ENCODE measurements at places on chromosomes 5 and 9.

GRCh38 chr9:33175649-33176325, 8.7 kb upstream of the B4GALT1 start:
- DNase-seq, result no peak

- DNase-seq, result no peak
Observed at GRCh38 chr9:91053824-91054223, 252.2 kb downstream of the SYK start.

DNA sequence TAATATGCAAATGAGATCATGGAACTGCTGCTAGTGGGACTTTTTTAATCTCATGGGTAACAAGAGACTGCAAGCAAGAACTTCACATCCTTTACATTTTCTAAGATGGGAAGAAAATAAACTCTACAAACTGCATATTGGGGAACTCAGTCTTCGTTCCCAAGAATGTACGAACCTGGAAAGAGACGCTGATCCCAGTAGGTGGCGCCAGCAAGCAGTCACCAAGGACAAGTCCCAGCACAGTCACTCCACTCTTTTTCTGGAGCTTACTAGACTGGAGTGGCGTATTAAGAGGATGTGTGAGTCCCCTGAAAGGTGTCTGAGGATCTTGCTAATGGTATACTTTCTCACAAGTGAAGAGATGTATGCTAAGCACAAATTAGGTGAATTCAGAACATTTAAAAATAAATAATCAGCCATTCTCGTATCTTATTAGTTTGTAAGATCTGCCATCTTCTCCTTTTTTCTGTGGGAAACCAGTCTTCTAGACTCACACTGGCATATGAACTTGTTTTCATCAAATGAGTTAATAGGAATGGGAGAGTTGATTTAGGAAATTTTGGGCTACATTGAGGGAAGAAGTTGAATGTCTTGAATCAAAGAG, 16.0 kb upstream of the PUM3 start:
- DNase-seq, result no peak

DNA sequence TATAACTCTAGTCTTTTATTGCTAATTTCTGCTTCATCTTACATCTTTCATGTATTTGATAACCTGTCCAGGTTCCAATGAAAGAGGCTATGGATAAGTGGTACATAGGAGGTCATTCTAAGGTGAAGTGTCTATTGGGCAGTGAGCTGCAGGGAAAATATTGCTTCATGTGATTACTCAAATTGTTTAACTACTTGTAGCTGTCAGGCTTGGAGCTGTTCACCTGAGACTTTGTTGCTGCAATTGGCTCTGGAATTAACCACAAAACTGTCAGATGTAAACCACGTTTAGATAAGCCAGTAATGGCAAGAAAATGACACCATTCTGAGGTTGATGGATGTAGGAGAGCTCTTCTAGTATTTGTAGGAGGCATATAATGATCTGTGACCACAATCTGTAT, 26.0 kb downstream of the ADAMTSL1 start:
- DNase-seq, result no peak

GRCh38 chr5:54861212-54861894, 124.0 kb downstream of the ESM1 start:
- no peak for DNase-seq
